ENCODE measurements at places on chromosomes 6 and 20.

DNA sequence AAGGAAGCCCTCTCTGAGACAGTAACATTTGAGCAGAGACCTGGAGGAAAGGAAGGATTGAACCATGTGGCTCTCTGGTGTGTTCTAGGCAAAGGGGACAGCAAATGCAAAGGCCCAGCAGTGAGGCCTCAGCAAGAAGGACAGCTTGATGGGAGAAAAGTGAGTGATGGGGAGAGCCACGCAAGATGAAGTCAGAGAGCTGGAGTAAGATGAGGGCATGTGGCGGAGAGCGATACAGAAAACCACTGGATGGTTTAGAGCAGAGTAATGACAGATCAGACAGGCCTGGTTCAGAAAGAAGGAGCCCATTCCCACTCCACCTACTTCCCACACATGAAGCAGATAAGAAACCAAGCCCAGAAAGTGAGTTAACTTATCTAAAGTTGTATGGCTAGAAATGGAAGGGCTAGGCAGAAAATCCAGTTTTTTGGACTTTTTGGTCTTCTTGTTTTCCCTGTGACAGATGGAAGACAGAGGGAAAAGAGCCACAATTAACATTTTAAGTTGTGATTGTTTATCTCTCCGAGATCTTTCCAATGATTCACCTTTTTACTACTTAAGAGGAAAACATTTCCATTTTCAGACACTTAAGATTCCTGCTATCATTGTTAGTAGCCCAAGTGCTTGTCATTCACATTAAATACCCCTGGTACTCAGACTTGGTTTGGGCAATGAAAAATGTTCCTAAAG lies 723 bp upstream of the SNPH start:
- DNase-seq, result no peak

GRCh38 chr20:58618351-58619076 lies 32.6 kb upstream of the STX16 start:
- no peak for DNase-seq

- DNase-seq, result peak; percentile 47
These were observed 271.6 kb upstream of the SGK1 start for GRCh38 chr6:134589512-134589911.

GRCh38 chr6:161143663-161144430 lies 130.0 kb downstream of the AGPAT4 start:
- DNase-seq, result no peak

GRCh38 chr20:45426320-45427016 lies 10.5 kb downstream of the PIGT start:
- peak; percentile 31 for DNase-seq
